ENCODE measurements at places on chromosomes 1 and 21. TPM values are rescaled to one million over a fixed set of nuclear protein-coding genes. Genes with fewer than 3 reads are reported as not detected.

DNA sequence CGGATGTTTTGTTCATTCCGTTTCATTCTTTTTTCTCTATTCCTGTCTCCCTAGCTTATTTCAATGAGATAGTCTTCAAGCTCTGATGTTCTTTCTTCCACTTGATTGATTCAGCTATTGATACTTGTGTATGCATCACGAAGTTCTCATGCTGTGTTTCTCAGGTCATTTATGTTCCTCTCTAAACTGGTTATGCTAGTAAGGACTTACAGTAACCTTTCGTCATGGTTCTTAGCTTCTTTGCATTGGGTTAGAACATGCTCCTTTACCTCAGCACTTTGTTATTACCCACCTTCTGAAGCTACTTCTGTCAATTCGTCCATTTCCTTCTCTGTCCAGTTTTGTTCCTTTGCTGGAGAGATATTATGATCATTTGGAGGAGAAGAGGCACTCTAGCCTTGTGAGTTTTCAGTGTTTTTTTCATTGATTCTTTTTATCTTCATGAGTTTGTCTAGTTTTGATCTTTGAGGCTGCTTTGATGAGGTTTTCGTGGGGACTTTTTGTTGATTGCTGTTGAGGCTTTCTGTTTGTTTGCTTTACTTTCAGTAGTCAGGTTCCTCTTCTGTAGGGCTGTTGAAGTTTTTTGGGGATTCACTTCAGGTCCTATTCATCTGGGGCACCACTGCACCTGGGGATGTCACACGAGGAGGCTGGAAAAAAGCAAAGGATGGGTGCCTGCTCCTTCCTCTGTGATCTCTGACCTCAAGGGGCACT is 496.9 kb upstream of the LRRC7 start:
- no peak for DNase-seq

GRCh38 chr1:161502181-161502580 is 3.1 kb upstream of the FCGR2A start:
- DNase-seq, result no peak

DNA sequence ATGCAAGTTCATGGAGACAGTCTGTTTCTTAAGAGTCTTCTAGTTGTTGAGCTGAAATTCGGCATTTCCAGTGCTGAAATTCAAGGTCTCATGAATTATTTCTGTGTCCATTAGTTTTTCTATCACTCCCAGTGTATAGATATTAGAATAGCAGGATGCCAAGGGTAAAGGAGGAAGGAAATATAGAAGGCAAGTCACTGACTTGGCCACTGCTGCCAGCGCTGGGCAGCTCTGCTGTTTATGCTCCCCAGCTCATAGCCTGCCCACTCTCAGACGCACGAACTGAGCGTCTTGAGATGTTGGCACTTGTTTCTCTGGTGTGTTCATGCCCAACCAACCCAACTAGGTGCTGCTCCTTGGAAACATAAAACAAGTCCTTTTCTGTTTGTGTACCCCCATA is 110.1 kb downstream of the SLC45A1 start:
- DNase-seq, result no peak

DNA sequence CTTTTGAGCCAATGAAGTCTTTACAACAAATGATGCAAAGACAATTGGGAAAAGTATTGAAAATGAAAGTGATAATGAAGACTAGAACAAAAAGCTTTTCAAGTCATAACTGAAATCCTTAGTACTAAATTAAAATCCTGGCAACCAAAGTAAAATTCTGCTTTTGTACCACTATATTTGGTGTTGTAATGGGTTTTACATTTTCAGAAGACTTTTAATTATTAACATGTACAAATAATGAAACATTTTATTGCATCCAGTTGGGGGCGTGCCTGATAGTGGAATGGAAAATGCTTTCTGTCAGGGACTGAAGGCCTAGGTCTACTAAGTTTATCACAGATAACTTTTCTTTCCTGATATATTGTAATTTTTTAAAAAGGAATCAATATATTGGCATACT is 89.4 kb downstream of the SDCCAG8 start:
- DNase-seq, result no peak

DNA sequence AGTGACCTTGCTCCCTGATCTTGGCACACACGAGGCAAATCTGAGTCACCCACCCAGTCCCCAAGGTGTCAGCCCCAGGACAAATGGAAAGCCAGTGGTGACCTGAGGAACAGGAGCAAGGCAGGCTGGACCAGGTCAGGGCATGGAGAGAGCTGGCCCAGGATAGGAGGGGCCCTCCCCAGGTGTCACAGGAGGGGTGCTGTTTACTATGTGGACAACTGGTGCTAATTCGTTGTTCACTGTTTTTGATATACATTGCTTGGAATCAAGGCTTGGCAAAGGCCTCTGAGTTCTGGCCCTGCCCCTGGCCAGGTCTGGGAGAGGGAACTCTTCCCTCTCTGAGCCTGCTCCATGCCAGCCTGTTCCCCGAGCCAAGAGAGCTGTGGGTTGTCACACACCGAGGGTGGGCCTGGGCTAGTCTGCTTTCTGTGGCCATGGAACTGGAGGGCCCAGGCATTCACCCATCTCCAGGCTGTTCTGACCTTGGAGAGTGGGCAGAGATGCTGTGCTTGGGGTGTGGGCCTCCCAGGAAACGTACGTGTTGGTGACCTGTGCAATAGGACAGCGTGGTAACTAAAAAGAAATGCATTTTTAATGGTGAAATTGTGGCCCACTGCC is 41.8 kb downstream of the CRYAA start:
- no peak for DNase-seq

DNA sequence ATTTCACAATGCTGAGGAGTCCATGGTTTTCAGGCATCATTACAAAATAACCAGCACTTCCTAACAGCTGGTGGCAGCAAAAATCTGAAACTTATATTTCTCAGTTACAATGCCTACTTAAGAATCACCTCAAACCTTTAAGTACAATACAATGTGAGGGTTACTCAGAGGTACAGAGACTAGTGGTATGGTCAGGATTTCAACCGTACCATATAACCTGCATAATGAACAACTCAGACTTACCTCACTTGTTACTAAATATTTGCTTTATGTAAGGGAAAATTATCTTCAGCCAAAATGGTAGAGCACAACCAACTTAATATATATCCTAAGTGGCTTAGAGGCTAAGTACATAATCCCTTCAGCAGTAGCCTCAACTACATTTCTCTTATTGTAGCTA is 344.5 kb downstream of the SMYD3 start:
- DNase-seq, result no peak

DNA sequence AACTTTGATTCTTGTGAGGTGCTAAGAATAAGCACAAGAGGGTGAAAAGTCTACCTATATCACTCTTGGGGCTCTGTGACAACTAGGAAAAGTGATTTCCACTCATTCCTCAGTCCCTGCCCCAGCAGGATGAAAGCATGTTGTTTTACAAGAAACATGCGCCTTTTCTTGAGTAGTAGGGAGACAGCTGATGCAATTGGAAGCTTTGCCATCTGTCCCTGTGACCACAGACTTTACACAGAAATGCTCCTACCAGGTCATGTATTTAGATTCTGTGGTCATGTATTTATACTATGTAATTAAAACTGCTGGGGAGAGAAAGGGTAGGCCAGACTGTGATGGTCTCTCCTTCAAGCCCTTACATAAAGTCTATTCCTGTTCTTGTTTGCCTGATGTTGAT is 445.5 kb downstream of the PTPRC start:
- DNase-seq, result no peak

DNA sequence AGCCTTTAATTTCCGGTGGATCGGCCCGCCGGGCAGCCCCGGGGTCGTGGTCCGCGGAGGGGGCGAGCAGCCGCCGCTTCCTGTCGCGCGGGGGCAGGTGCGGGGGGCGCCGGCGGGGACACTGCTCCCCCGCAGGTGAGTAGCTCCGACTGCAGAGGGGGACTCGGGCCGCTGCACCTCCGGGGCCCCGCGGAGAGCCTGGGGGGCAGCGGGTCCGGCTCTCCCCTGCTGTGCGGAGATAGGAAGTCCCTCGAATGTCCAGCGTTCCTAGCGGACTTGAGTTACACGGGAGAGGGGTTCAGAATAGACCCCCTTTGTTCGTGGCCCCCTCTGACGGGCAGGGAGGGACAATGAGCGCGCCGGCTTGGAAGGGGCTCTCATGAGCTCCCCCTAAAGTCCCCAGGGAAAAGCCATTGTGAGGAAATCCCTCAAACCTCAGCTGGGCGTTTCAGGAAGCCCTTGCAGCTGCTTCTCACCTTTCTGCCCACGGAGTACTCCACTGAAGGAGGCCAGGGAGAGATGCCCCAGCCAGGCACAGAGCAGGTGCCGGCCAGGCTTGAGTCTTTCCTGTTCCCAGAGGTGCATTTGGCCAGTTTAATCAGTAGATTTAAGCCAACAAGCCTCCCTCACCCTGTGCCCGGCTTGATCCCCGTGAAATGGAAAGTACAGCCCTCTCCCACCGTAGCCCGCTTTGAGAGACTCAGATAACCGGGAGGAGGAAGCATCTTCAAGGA is 925 bp downstream of the PDE9A start:
- peak; percentile 30 for DNase-seq

GRCh38 chr1:200311256-200311655 is 98.6 kb downstream of the ZNF281 start:
- DNase-seq, result no peak

- DNase-seq, result no peak
Measured at GRCh38 chr1:185479796-185480195, 162.8 kb upstream of the IVNS1ABP start.

GRCh38 chr1:218643926-218644325 is 298.8 kb downstream of the TGFB2 start:
- no peak for DNase-seq

GRCh38 chr1:189253601-189254350 is 1223.9 kb downstream of the BRINP3 start:
- DNase-seq, result no peak

- peak; percentile 53 for DNase-seq
Measured at GRCh38 chr1:57235730-57236510, 187.9 kb downstream of the DAB1 start.

DNA sequence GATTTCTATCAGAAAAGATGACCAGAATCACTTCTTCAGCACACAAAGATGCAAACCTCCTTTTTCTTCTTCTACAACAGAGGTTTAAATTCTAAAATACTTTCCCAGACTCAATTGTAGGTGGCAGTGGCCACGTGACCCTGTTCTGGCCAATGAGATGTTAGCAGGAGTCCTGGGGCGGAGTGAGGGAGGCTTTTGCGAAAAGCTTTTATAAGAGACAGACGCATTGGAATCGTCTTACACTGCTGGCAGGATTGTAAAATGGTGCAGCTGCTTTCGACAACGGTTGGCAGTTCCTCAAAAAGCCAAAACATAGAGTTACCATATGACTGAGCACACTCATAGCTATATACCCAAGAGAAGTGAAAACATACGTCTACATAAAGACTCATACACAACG is 87.0 kb upstream of the MAGI3 start:
- DNase-seq, result no peak

- no peak for DNase-seq
Measured at GRCh38 chr1:85001742-85002141, 4.8 kb upstream of the MCOLN2 start.

- DNase-seq, result no peak
Measured at GRCh38 chr21:34583926-34584563, 30.9 kb downstream of the RCAN1 start.

DNA sequence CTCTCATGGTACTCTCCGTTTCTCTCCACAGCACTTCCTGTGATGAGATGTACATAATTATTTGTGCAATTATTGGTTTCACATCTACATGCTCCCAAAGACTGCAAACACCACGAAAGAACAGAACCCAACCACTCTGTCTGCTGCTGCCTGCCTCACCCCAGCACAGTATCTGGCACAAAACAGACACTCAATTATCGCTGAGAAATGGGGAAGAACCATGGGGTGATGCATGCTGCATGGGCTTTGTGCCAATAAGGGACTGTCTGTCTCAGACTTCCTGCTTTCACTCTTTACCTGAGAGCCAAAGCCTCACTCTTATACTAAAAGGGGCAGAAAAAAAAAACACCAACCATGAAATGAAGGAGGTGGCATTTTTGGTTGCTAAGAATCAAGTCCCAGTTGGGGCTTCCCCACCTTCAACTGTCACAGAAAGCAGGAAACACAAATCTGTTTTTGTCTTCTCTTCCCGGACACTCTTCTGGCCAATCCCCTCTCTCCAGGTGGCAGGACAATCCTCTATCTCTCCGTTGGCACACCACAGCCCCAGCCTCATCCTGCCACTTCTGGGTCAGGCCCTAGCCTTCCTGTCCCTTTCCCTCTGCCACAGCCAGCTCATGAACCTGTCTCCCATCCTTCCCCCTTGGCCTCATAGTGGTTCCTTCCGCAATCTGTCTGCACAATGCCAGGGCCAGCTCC is 82.0 kb downstream of the TGFBR3 start:
- DNase-seq, result no peak

GRCh38 chr1:219405531-219406331 is 207.2 kb downstream of the ZC3H11B start:
- no peak for DNase-seq

GRCh38 chr1:56973923-56974742 is 8.3 kb upstream of the C8B start:
- no peak for DNase-seq

The ZNF326 gene
- 20.9 TPM for total RNA-seq

The GJA8 gene
- not detected for total RNA-seq

The EDARADD gene
- not detected for total RNA-seq

The HHIPL2 gene
- 0.53 TPM for total RNA-seq

The OR2T2 gene
- not detected for total RNA-seq

The UBL4B gene
- total RNA-seq, result not detected

All from HepG2 (cell line).